NB4 (cell line): ENCODE measurements at places on chromosomes 3 and 15.

DNA sequence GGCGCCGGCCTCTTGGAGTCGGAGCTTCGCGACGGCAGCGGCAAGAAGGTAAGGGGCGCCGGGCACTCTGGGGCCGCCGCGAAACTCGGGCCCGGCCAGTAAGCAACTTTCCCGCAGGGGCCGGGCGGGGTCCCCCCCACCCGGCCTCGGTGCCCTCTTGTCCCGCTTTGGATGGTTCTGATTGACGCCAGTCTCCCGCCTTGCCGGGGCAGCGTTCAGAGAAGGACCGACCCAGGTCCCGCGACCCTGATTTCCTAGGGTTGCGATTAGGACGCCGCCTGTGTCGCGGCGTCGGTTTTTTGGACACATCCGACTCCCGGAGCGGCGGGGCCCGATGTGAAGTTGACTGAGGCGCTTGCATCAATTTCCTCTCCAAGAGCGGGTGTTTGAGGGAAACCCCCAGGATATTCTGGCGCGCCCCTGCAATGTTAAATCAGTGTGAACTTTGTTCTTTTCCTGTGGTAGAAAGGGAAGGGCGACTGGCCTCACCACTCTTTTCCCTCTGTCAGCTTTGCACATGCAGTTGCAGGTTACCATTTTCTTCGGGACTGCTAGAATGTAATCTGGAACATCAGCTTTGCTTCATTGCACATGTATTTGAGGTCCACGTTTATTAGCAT, 755 bp downstream of the PDE8A start:
- peak; percentile 68 for DNase-seq

- no peak for DNase-seq
These were observed 764.5 kb downstream of the TUSC7 start for GRCh38 chr3:117473981-117474538.

GRCh38 chr3:135084405-135084804, 289.3 kb downstream of the EPHB1 start:
- DNase-seq: no peak

- no peak for DNase-seq
These were observed 129.2 kb upstream of the DPH6 start for GRCh38 chr15:35674873-35675781.

- no peak for DNase-seq
These were observed 24.9 kb downstream of the VPS13C start for GRCh38 chr15:62035256-62035924.

DNA sequence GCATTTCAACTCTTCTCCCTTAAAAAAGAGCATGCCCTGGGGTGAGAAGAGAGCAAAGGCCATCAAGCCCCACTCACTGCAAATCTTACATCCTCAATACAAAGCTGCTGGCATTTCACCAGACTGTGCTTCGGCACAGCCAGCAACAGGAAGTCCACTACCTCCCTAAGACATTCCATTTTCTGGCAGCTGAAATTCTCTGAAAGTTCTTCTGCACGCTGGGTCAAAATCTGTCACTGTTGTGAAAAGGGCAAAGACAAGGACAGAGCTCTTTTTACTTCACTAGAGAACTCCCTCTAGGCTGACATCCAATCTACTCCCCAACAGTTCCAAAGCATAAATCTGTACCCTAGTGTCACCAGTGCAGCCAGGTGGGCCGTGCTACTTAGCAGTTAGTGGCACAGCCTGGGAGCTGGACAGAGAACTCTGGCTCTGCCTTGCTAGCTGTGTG, 6.3 kb downstream of the MTMR10 start:
- DNase-seq: no peak

- no peak for DNase-seq
These were observed 123.3 kb upstream of the BFSP2 start for GRCh38 chr3:133276594-133276993.

GRCh38 chr15:80179025-80179759, 26.4 kb downstream of the FAH start:
- no peak for DNase-seq

DNA sequence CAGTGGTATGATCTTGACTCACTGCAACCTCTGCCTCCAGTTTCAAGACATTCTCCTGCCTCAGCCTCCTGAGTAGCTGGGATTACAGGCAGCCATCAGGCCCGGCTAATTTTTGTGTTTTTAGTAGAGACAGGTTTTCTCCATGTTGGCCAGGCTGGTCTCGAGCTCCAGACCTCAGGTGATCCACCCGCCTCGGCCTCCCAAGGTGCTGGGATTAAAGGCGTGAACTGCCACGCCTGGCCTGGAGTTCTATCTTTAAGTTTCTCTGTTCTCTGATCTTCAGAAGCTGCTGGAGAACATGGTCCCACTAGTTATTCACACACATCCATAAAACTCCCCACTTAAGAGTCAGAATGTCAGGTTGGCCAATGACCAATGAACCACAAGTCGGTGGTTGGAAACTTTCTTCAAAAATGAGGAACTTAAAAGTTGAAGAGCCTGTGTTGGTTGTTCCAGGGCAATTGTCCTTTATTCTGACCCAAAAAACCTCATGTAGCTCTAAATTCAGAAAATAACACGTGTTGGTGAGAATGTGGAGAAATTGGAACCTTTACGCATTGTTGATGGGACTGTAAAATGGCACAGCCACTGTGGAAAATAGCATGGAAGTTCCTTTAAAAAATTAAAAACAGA, 55.9 kb upstream of the PIK3CB start:
- peak; percentile 95 for DNase-seq

DNA sequence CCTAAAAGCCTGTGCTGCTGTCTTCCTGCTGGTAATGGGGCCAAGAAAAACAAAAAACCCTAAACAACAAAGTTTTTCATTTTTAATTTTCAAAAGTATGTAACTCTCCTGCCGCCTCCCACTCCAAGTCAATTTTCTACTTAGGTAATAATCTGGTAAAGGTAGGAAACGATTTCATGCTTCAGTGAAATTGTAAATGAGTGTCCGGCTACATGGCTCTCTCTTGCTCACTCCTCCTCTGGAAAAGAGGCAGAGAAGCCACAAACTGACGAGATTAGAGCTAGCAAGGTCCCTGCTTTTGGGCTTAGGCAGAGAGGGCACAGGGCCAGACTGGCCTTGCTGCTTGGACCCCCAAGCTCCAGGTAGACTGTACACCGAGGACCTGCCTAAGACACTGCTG, 23.5 kb downstream of the KLHL25 start:
- no peak for DNase-seq

DNA sequence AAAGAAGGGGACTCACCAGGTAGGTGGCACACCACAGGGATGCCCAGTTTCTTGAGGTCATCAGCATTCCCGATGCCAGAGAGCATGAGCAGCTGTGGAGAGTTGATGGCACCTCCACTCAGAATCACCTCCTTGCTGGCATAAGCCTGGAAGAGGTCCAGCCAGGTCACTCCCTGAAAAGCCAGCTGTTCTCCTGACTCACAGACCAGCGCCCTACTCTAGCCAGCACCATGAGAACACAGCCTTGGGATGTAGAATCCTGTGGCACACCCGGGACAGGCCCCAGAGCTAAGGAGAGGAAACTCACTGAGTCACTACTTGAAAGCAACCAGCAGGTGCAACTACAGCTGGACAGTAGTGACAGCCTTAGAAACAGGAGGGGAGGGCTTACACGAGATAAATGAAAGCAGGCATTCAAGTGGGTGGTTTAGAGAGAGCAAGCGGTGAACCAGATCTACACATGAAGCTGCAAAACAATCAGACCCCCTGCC, 24.5 kb downstream of the CHDH start:
- no peak for DNase-seq

- no peak for DNase-seq
These were observed 52.7 kb upstream of the LMOD3 start for GRCh38 chr3:69174871-69175737.

- no peak for DNase-seq
These were observed 80.3 kb upstream of the CCDC80 start for GRCh38 chr3:112721231-112721630.

GRCh38 chr15:55615445-55615844, 27.3 kb upstream of the PYGO1 start:
- DNase-seq: no peak

DNA sequence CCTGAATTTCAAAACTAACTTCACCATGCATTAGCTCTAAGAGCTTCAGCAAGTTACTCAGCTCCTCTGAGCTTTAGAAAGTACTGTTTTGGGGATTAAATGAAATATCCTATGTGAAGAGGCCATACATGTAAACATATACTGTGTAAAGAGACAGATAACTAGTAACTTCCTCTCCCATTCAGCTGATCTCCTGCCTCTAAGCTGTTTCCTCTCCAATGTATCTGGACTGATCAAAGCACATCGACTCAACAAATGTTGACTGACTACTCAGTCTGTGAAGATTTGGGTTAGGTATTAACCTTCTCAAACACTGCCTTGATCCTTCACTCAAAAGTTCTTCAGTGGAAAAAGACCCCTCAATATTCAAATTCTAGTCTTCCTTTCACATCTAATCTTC, 82.0 kb downstream of the BOC start:
- no peak for DNase-seq

- DNase-seq: no peak
These were observed 549.4 kb downstream of the OCA2 start for GRCh38 chr15:27549746-27550145.
